ENCODE measurements at places on chromosomes 5 and 9.
A peak's percentile ranks its signal among the peaks of the same experiment; 100 is the strongest.

DNA sequence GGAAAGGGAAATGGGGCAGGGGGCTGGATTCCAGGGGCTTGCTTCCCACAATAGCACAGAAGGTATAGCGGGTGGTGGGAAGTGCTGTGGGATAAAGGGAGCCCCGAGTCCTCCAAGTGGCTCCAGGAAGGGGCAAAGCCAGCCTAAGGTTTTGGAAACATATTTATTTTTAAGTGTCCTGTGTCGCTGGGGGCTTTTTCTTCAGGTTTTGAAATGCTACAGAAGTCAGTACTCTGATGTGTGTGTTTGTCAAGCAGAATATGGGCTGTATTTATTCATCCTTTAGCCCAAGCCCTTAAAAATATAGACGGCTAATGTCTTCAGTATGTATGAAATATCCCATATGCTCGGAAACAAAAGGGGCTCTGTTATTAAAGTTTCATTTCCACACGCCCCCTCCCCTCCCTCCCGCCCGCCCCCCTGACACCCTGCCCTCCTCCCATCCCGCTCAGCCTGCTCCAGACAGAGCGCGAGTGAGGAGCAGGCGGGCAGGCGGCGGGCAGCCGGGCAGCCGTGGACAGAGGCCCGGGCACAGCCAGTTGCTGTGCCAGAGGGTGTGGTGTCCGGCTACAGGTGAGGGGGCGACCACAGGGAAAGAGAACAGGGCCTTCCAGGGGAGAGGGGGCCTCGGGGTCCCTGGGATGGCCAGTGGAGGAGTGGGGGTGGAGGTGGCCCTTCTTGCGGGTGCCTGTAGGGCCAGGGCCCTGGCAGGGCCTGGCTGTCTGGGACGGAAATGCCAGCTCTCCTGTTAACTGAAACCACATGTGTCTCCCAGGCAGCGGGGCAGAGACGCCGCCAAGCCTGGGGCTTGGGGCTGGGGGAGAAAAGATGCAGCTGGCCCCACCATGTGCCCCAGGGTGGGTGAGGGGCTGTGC is 39.6 kb upstream of the SYNPO start:
- DNase-seq: no peak

- no peak for DNase-seq
These were observed at the start of gene PCDHA3 for GRCh38 chr5:140800816-140801493. Gene PCDHA3 (plus strand): TSS chr5:140801057.

GRCh38 chr5:97111616-97112015 is 30.8 kb downstream of the LIX1 start:
- DNase-seq: no peak

- DNase-seq: peak; percentile 77
These were observed 59.1 kb upstream of the IER5L start for GRCh38 chr9:129237164-129237611.

Data from HT1080 (cell line).